ENCODE measurements at places on chromosomes 2 and 18.

DNA sequence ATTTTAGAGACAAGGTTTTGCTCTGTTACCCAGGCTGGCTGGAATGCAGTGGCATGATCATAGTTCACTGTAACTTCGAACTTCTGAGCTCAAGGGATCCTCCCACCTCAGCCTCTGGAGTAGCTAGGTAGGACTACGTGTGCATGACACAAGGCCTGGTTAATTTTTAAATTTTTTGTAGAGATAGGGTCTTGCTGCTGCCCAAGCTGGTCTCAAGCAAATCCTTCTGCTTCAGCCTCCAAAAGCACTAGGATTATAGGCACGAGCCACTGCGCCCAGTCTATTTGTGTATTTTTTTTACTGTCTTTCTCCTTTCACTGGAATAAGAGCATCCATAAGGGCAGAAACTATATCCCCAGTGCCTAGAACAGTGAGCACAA, 89.3 kb downstream of the PLEKHM3 start:
- DNase-seq = no peak

GRCh38 chr2:9000442-9000841, 3.0 kb downstream of the MBOAT2 start:
- DNase-seq = no peak

DNA sequence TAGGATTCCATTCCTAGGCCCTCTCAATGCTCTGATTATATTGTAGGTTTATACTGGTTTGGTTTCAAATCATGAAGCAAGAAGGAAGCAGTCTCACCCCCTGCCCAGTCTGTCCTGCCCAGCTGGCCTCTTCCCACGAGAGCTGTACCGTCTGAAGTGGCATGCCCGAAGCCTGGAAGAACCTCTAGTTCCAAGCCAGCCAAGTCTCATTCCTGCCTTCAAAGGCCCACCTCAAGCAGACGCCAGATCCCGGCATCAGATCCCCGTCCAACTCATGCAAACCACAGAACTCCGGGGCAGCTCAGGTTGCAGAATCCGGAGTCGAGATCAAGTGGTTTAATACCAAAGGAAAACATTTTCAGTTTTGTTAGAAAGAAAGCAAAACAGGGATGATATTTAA, 234.4 kb downstream of the LPIN1 start:
- DNase-seq = no peak

DNA sequence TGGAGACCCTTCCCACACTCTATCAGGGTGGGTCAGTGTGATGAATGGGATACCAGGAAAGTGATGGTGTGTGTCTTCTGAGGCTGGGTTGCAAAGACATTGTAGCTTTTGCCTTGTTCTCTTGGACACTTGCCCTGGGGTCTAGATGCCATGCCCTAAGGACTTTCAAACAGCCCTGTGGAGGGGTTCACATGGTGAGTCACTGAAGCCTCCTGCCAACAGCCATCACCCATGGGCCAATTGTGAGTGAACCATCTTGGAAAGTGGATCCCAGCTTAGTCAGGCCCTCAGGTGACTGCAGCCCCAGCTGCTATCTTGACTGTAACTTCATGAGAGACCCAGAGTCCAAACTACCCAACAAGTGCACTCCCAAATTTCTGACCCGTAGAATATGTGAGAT, 25.8 kb upstream of the IGFBP5 start:
- no peak for DNase-seq

DNA sequence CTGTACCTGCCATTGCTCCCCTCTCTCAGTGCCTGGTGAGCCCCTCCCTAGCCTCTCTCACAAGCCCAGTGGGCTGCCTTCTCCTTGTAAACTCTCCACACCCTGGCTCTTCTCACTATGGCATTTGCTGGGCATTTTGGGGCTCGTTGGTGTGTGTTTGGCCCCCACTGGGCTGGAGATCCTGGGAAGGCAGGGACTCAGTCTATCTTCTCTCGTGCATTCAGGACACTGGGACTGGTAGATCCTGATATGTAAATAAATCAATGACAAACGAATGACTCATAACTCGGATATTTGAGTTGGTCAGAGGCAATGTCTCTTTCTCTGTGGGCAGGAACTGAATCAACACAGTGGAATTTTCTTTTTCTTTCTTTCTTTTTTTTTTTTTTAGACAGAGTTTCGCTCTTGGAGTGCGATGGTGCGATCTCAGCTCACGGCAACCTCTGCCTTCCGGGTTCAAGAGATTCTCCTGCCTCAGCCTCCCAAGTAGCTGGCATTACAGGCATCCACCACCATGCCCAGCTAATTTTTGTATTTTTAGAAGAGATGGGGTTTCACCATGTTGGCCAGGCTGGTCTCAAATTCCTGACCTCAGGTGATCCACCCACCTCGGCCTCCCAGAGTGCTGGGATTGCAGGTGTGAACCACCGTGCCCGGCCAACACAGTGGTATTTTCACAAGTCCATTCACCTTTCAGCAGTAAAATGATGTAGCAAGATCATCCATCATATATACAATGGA, 144.6 kb upstream of the SPRED2 start:
- DNase-seq = peak; percentile 90

GRCh38 chr2:100291152-100291970, 30.9 kb downstream of the LONRF2 start:
- DNase-seq = peak; percentile 78

- DNase-seq = no peak
Observed at GRCh38 chr2:178829299-178829960, 22.2 kb upstream of the TTN start.

DNA sequence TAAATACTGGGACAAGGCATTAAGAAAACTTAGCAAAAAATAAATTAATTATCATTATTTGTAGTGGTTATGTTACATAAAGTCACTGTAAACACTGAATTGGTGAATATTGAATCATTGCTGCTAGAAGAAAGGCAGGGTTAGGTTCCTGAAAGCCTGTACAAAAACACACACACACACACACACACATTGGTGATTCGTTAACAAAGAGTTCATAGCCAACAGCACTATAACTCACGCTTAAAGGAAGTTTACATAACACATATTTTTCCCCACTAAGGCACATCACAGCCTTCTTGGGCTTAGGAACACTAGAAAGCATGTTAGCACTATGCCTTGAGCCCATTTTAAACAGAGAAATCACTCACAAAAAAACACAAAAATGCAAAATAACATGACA, 690.0 kb upstream of the PIK3C3 start:
- DNase-seq = no peak

DNA sequence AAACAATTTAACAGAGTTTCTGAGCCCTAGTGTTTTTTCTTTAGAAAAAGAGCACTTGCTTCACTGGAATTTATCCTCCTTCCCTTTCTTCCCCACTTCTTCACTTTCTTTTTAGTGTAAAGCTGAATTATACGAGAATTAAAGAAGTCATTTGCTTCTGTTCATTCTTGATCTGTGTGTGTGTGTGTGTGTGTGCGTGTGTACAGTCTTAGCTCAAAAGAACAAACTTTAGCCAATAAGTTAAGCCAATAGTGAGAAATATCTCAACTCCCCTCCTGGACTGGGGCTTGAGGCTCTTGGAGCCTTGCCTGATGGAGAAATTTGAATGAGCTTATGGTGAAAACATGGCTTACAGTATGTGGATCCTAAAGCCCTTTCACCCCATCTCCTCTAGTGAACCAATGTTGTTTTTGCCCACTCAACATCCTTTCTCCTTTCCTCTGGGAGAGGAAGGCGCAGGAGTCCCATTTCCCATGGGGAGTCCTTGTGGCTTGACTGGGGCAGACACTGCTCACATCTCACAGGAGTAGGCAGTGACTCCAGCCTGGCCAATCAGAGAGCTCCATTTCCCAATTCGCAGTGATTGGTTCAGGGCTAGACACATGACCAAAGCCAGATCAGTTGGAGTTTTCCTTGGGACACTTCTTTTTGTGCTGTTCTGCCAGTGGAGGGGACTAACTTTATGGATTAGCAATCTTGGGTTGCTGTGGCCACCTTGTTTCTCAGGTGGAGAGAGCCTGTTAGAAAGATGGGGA, 16.3 kb upstream of the MYO3B start:
- no peak for DNase-seq

GRCh38 chr2:88091943-88092342, 24.3 kb downstream of the SMYD1 start:
- no peak for DNase-seq

DNA sequence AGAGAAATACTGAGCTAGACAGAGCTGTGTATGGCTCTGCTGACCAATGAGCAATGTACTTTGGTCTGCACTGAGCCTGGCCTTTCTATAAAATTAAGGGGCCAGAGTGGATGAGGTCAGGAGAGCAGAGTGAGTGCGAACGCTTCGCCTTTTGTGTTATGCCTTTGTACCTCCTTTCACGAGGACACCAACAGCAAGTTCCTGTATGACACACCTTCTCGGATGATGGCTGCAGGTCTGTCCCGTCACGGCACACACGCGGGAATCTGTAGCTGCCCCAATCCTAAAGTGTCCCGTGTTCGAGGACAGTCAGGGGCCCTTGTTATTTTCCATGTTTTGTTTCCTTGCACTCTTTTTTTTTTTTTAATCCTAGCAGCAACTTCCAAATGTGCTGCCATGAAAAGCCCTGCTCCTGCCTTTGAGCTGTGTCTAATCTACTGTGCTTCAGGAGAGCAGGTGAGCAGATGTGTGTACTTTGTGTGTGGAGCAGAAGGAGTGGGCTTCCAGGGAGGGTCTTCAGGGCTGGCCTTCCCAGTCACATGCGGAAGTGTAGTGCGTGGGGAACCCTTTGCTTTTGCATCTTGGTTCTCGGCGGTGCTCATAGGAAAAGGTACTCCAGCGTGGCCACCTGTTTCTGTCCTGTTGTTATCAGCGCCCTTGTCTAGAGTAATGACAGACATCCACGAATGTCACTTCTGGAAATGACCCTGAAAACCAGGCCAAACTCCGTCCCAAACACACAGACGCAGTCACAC, 213.2 kb downstream of the NDUFA10 start:
- no peak for DNase-seq

DNA sequence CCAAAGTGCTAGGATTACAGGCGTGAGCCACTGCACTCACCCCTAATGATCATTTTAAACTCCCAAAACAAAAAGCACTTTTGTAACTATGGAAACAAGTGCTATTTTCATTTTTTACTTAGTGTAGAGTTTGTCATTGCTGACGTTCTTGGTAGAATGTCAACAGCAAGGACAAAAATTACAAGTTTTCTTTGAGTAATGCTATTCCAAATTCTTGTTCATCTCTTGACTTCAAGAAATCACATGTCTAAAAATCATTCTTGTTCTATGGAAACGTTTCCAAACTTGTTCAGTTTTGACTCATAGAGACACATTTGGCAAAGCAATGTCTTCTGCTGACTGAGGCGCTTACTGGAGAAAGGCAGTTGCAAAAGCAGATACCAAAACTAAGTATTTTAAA, 82.6 kb downstream of the MBP start:
- DNase-seq = peak; percentile 61

GRCh38 chr18:11323359-11323819, 174.0 kb upstream of the PIEZO2 start:
- DNase-seq = peak; percentile 14

GRCh38 chr2:216679658-216680024, 15.7 kb downstream of the IGFBP5 start:
- no peak for DNase-seq

- no peak for DNase-seq
Observed at GRCh38 chr2:163453920-163454319, 281.9 kb downstream of the FIGN start.

GRCh38 chr18:52937840-52938239, 597.8 kb downstream of the DCC start:
- no peak for DNase-seq

- DNase-seq = no peak
Observed at GRCh38 chr2:196528486-196529223, 110.9 kb upstream of the CCDC150 start.

DNA sequence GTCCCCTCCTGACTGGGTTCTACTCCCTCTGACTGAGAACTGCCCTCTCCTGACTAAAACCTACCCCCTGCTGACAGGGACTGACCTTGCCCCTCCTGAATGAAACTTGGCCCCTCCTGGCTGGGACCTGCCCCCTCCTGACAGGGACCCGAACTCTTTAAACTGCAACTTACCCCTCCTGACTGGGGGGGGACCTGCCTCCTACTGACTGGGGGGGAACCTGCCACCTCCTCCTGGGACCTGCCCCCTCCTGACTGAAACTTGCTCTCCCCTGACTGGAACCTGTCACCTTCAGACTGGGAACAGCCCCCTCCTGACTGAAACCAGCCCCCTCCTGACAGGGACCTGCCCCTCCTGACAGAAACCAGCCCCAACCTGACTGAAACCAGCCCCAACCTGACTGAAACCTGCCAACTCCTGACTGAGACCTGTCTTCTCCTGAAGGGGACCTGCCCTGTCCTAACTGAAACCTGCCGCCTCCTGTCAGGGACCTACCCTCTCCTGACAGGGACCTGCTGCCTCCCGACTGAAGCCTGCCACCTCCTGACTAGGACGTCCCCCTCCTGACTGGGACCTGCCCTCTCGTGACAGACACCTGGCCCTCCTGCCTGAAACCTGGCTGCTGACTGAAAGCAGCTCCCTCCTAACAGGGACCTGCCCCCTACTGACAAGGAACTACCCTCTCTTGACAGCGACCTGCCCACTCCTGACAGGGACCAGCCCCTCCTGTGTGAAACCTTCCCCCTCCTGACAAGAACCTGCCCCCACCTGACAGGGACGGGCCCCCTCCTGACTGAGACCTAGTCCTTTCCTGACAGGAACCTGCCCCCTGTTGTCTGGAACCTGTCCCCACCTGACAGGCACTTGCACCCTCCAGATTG, 87.1 kb downstream of the PXDN start:
- no peak for DNase-seq

- no peak for DNase-seq
Observed at GRCh38 chr18:63373161-63373560, 6.2 kb upstream of the KDSR start.

DNA sequence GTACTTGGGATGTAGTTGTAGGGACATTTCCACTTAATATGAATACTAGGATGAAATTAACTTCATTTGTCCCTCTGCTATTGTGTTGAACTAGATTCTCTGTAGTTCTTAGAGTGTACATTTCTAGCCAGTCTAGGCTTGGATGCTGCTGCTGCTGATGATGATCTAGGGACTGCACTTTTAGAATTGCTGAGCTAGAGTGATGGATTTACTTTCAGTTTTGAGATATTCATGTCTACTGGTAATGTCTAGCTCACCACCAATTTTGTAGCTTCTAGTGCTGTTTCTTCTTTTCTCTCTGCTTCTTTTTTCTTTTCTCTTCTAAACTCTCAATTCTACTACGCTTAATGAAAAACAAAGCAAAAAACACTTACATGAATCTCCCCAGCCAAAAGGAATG, 49.4 kb downstream of the MRPS9 start:
- DNase-seq = no peak

DNA sequence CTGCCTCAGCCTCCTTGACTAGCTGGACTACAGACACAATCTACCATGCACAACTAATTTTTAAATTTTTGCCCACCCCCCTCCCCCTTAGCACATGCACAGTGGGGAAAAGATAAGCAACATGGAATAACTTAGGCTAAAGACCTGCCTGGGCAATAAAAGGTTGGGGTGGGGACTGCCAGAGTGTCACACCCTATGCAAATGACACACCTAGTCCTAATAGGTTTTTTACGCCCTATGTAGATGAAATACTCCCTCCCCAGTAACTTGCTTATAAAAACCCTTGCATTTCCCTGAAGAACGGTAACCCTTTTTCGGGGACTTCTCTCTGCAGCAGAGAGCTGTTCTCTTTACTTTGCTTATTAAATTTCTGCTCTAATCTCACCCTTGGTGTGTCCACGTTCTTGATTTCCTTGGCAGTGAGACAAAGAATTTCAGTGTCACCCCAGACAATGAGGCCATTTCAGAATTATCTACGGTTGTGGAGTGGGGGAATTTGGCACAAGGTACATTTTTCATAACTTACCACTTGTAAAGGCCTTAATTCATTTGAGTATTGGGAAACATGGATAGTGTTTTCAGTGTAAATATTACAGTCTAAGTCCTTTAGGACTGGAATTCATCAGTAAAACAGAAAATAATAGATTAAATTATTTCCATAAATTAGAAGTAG, 109.2 kb downstream of the NOL4 start:
- DNase-seq = no peak

GRCh38 chr2:181924336-181924735, 32.8 kb downstream of the ITPRID2 start:
- no peak for DNase-seq
